Stimulated activated CD4-positive, alpha-beta T cell treated with anti-CD3 and anti-CD28 coated beads, Interleukin-1b, Interleukin-23, amount 100 ng/mL, for 1 hour (primary cell): ENCODE measurements at places on chromosomes 16 and 17.

GRCh38 chr16:46974352-46974751 is 878 bp upstream of the DNAJA2 start:
- no peak for DNase-seq

- no peak for DNase-seq
Observed at GRCh38 chr17:77322514-77323412, 182.0 kb downstream of the SEC14L1 start.

DNA sequence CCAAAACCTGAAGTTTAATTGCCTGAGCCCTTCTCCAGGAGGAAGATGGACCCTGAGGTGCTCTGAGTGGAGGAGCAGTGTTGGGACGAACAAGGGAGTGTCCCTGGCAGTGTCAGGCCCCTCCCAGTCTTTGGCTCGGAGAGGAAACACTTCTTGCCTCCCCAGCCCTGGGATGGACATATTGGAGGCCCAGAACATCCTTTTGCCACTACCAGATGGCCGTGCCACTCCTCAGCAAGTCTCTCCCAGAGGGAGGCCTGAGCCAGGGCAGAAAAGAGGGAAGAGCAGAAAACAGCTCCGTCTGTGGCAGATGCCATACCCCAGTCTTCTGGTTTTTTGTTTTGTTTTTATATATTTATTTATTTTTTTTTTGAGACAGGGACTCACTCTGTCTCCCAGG is 91.5 kb upstream of the CRHR1 start:
- DNase-seq: no peak

- DNase-seq: no peak
Observed at GRCh38 chr17:78879635-78880186, 23.3 kb downstream of the CEP295NL start.
